ENCODE measurements at places on chromosomes 5 and 9. TPM values are rescaled to one million over a fixed set of nuclear protein-coding genes. Genes with fewer than 3 reads are reported as not detected.

Gene PTGDS
- total RNA-seq, result not detected

GRCh38 chr5:173302546-173303155 lies 25.6 kb downstream of the STC2 start:
- no peak for DNase-seq

DNA sequence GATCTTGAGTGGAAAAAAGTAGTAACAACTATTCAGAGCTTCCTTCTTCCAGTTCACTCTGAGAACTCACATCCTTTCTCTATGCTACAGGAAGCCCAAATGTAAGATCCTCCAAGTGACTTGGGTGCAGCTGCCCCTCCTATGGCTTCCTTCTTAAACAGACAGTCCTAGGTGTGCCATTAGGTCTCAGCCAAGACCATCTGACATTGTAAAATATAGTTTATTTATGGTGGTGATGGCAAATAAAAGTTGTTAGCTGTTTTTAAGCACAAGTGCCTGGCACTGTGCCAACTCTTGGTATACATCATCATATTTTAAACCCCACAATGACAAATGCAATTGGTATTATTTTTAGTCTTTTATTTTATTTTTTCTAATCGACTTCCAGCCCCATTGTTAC lies 58.1 kb downstream of the TMEM252 start:
- peak; percentile 2 for DNase-seq

- DNase-seq, result no peak
These were observed 70.6 kb downstream of the C9orf50 start for GRCh38 chr9:129550199-129550839.

DNA sequence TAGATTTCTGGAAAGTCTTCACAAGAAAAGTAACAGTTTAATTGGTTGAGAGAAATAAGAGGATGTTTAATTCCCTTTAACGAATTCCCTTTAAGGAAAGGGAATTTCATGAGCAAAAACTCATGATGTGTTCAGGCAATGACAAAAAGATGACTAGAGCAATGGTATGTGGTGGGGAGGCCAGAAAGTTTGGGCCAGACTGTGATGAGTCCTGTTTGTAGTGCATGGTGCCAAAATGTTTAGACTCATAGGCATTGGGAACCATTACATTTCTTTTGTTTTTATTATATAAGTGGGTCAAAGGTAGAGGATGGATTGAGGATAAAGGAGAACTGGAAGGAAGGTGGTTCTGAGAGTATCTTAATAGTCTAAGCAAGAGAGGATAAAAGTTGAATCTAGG lies 10.9 kb downstream of the CNTRL start:
- no peak for DNase-seq

- DNase-seq, result no peak
These were observed 10.8 kb downstream of the FBXO38 start for GRCh38 chr5:148394587-148395019.

GRCh38 chr5:95858023-95858461 lies 35.5 kb upstream of the GLRX start:
- DNase-seq, result no peak

DNA sequence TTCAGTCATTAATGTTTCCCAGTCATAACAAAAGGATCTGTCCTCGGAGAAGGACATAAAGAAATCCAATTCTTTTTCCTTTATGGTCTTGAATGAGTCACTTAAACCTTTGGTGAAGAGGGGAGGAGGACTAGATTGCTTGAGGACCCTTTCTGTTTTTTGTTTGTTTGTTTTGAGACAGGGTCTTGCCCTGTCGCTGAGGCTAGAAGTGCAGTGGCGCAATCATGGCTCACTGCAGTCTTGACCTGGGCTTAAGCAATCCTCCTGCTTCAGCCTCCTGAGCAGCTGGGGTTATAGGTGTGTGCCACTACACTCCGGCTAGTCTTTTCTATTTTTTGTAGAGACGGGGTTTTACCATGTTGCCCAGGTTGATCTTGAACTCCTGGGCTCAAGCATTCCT lies 12.3 kb downstream of the TIGD6 start:
- DNase-seq, result no peak

GRCh38 chr9:92948038-92948534 lies 763 bp downstream of the FGD3 start:
- no peak for DNase-seq

GRCh38 chr5:76403766-76404222 lies 709 bp downstream of the IQGAP2 start:
- DNase-seq, result peak; percentile 73

Gene PCDHA7
- not detected for total RNA-seq

DNA sequence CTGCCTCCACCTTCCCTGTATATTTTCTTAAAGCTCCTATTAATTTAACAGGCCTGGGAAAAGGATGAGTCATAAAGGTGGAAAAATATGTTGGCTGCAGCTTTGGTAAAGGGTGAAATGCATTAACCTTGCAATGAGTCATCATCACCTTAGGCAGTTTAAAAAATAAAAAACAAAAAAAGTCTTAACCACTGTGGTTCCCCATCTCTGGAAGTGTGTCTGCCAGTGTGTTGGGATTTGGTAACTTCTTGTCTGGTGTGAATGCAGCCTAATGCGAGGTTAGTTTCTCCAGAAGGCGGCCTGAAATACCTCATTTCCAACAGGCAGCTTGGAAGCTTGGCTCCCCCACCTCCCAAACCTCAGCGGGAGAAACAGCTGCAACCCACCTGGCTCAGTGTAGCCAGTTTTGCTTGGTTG lies 265.3 kb upstream of the GAS1 start:
- DNase-seq, result no peak

GRCh38 chr5:5383461-5383860 lies 39.0 kb upstream of the ICE1 start:
- no peak for DNase-seq

DNA sequence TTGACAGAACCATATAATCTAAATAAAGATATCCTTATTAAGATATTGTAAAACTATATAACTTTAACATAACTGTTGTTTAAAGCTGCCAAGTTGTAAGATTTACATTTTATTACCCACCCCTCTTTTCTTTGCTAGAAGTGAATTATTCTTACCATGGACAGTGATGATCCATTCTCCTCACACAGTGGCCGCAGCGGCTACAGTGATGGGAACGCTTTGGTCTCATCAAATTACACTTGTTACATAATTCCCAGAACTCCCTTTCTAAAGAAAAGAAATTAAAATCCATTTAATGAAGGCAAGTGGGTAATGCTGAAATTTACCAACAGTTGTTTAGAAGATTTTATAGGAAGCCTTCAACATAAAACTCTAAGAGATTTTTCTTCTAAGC lies 31.2 kb downstream of the ZDHHC21 start:
- DNase-seq, result no peak

Gene PDLIM4
- total RNA-seq, result not detected

DNA sequence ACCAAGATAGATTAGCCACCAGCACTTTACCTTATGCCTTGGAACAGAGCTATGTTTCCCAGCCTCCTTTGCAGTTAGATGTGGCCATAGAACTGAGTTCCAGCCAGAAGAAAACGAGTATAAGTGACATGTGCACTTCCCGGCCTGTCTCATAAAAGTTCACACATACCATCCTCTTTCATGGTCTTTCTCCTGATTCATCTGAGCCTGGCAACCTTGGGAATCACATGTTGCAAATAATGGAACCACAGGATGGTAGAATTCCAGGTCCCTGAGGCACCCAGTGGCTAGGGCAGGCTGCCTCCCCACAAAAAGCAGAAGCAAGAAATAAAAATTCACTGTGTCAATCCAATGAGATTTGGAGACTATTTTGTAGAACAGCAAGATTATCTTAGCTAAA lies 128.1 kb downstream of the PDE4D start:
- peak; percentile 19 for DNase-seq

Gene PIP5K1B
- 28.2 TPM for total RNA-seq

Gene LEAP2
- 5.9 TPM for total RNA-seq

DNA sequence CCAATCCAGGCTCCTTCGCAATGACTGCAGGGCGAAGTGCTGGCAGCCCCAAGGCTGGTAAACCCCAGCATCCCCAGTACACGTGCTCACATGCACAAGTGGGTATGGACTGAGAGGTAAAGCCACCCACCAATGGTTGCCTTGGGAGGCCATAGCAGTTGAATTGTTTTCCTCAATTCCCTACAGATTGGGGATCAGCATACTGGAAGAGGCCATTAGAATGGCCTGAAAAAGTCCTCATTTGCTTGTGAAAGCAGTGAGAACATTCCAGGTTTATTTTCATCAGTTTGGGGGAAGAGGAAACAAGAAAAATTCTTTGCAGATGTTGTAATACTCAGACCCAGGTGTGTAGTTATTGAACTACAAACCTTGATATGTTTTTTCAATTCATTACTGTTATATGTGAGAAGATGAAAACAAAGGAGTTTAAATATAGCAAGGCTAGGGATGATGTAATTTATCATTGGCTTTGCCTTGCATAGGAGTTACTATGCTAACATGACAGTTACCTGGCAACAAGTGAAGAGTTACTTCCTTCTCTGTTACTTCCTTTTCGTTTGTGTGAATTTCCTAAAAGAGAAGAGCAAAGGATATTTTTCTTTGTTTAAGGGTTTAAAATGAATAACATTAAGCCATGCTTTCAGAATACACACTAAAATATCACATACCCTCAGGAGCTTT lies 36.4 kb downstream of the MTMR12 start:
- DNase-seq, result peak; percentile 76

Gene ADGRD2
- not detected for total RNA-seq

DNA sequence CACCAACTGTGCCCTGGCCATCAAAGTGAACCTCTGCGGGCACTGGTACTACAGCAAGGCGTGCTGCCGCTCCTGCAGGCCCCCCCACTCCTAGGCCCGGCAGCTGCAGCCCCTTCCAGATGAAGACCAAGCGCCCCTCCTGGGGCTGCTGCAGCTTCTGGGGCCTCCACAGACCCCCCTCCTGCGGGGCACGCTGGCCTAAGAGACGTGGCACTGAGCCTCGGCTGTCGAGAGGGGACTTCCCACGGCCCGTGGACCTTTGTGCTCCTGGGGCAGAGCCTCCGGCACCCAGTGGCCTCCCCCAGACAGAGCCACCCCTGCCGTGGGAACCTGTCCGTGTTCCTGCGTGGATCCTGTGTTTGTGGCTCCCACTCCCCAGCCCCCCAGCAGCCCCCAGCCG lies 34.4 kb downstream of the FAM163B start:
- DNase-seq, result no peak

Gene PFN3
- total RNA-seq, result not detected

DNA sequence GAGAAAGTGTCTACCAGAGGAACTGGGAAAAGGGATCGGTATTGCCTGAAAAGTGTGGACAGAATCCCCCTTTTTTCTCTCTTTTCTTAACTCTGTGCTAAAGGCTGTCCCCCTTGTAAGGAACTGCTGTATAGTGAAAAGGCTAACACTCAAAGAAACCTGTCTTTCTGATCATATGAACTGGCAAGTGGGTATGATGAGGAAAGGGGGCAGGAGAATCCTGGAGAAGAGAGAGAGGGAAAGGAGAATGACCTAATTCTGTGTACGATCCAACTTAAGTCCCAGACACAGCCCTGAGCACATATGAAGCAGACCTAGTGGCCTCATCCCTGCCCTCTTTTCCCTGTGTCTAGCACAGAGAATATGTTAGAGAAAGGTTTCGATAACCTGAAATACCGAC lies 967 bp downstream of the ANKRD31 start:
- DNase-seq, result peak; percentile 11

Gene NIM1K
- 0.39 TPM for total RNA-seq

DNA sequence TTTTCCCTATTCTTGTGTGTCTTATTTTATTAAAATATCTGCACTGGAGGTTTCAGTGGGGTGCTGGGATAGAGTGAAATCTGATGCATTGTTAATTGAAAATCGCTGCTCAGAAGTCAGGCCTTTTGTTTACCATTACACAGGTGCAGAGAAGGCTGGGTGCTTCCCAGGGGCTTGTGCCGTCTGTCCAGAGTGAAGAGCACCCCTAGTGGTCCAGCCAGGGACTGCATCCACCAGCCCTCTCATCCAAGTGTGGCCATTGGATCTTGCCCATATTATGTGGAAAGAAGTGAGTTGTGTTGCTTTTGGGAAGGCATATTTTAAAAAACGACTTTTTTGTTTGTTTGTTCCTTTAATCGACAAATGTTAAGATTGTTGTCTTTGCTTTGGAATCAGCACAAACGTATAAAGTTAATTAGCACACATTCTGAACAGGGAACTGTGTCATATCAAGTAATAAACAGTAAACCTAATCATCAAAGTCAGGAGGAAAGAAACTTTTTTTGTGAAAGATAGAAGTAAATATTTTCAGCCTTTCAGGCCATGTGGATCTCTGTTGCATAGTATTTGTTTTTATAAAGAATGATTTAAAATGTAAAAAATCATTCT lies 315.6 kb downstream of the MTRR start:
- peak; percentile 28 for DNase-seq

DNA sequence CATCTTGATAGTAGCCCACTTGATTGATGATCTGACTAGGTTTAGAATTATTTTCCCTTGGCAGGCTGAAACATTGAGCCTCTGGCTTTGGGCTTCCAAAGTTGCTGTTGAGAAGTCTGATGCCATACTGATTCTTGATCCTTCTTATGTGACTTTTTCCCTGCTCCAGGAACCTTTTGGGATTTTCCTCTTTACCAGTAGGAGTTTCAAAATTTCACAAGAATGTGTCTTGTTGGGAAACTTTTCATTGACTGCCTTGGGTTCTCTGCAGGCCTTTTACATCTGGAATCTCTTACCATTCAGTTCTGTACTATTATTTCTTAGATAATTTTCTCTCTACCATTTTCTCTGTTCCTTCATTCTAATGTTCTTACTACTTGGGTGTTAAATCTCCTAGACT lies 20.0 kb downstream of the STC2 start:
- no peak for DNase-seq

Gene MSANTD3
- total RNA-seq, result 13.8 TPM

Gene RCL1
- 21.7 TPM for total RNA-seq

- no peak for DNase-seq
These were observed 250.3 kb upstream of the ZNF608 start for GRCh38 chr5:124996764-124997077.

Gene TAS2R1
- not detected for total RNA-seq

Gene ASPN
- total RNA-seq, result not detected

- no peak for DNase-seq
These were observed 3.7 kb downstream of the ANXA1 start for GRCh38 chr9:73155377-73155776.

DNA sequence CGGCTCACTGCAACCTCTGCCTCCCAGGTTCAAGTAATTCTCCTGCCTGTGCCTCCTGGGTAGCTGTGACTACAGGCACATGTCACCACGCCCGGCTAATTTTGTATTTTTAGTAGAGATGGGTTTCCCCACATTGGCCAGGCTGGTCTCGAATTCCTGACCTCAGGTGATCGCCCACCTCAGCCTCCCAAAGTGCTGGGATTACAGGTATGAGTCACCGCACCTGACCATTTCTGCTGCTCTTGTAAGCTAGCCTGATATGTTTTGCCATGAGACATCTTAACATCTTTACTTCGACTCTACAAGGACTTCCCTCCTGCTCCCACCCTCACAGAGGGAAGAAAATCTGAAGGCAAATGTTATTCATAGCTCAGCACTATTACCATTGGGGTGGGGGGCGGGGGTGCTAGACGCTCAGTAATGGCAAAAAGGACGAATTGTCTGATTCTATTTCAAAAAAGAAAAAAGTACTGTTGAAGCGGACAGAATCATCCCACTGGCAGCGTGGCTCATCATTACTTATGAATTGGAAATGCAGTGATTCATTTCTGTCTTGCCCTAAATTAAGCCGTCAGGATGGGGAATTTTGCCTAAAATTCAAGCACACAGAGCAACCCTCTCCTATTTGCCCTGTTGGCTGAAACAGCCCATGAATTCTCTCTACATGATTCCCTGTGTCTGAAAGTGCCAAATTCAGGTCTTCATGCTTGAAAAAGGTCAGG lies 46.4 kb upstream of the WWC1 start:
- no peak for DNase-seq

All from B cell (primary cell).